Suppressor macrophage treated with lipopolysaccharide for 1 hour (primary cell): ENCODE measurements at places on chromosomes 12 and 14.

- no peak for DNase-seq
Observed at GRCh38 chr14:22872833-22873520, 1.4 kb downstream of the LRP10 start.

GRCh38 chr12:122862110-122862634 is 26.9 kb downstream of the HIP1R start:
- DNase-seq, result no peak

DNA sequence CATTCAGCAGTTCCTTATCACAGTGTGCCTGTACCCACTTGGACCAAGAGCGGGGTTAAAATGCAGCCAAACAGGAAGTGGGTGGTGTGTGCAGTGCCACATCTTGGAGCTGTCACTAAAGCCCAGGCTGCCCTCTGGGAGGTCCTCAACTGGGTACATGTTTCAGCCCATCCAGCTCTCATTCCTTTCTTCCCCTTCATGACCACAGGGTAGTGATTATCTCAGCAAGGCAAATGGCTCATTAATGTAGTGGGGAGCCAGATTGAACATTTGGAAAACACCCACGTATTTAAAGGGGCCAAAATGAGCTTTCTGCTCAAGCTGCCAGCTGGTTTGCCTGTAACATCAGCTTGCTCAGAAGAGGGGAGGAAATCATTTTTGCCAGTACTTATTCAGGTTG is 210.8 kb upstream of the BTG1 start:
- no peak for DNase-seq

- no peak for DNase-seq
Observed at GRCh38 chr12:51672334-51672733, 81.3 kb downstream of the SCN8A start.

DNA sequence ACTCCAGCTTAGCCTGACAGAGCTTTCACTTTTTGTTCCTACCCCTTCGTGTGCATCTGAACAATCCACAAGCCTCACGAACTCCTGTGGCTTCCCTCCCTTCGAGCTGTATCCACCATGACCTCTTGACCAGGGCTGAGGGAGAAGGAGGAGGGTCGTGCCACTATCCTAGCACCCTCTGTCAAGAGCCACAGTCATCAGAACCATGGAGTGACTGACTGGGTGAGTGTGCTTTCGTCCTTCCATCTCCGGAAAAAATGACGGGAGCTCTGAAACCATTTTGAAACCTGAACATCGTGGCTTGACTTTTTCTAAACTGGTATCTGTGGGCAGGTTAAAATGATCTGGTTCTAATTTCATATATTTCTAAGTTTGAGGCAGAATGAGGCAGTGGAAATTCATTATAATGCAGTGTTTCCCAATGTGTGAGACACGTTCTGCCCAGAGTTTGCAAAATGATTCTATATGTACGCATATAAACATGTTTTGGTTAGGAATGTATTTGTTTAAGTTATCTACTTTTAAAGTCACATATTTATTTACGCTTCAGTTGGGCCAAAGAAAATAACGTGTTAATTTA is 27.0 kb downstream of the IL26 start:
- no peak for DNase-seq

DNA sequence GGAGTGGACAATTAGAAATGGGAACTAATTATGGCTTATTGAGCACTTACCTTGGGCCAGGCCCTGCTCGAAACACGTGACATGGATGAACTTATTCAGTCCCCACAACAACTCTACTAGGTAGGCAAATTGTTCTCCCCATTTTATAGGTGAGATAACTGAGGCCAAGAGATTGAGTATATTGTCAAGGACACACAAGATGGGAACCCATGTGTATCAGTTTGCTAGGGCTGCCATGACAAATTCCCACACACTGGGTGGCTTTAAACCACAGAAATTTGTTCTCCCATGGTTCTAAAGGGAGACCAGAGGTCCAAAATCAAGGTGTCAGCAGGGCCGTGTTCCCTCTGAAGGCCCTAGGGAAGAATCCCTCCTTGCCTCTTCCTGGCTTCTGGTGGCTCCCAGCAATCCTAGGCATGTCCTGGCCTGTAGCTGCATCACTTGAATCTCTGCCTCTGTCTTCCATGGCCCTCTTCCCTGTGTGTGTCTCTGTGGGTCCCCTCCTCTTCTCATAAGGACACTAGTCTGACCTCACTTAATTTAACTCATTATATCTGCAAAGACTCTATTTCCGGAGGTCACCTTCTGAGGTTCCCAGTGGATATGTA is 128.8 kb downstream of the CHST11 start:
- no peak for DNase-seq

- DNase-seq, result no peak
Observed at GRCh38 chr14:29576927-29577326, 350.7 kb downstream of the PRKD1 start.

DNA sequence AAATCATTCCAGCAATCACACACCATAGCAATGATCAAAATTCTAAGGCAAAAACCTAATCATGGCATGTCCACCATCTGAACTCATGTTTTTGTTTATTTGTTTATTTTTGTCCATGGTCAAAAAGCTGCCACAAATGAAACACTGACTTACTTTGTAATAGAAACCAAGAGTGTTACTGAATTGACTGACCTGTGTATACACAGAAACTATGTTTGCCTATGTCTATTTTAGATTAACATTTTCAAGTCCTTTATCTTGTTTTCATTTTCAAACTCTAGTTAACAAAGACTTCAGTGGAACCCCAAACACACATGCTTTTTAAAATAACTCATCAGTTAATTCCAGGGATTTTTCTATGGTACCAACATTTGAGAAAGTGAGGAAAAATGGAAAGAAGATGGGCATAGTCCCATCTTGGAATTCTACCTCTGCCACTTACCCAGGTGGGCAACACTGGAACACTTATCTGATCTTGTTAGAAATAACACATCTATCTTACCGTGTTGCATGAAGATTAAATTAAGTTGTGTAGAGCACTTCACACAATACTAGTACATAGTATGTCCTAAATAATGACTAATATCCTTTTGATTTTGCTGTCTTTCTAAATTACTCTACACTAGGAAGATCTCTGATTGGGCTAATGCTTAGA is 6.4 kb downstream of the LUM start:
- no peak for DNase-seq
